ENCODE measurements at places on chromosomes 3 and 15.
A peak's percentile ranks its signal among the peaks of the same experiment; 100 is the strongest.

DNA sequence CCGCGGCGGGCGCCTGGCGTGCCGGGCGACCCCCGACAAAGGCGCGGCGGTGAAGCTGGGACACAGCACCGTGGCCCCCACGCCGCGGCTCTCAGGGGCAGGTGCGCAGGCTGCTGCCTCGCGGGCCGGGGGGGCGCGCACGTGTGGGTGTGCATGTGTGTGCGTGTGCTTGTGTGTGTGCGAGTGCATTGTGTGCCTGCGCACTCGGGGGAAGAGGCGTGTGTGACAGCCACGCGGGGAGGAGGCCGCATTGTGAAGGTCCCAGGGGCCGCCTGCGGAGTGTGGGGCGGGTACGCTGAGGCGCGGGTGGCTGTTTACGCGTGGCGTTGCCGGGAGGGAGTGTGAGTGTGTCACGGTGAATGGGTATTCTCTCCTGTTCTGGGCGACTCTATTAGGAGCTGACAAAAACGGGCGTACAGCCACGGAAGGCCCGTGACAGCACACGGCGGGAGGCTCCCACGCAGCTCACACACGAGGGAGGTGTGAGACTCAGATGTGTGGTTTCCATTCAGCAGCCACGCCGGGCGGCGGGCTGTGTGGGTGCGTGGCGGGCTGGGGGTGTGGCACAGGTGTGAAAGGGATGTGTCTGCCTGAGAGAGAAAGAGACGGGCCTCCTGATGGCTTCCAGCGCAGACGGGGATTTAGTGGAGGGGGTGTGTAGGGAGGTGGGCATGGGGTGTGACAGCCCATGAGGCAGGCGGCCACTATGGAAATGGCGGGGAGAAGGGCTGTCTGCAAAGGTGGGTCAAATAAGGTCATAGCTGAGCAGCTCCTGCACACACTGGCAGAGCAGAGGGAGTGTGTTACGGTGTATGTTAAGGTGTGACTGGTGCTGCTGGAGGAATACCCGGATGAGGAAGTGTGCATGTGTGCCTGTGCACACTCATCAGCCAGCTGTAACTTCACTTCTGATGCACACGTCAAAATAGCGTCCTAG, 750 bp downstream of the PODXL2 start:
- DNase-seq: peak; percentile 44

GRCh38 chr3:183044547-183045229, 54.6 kb downstream of the MCCC1 start:
- no peak for DNase-seq

- no peak for DNase-seq
These were observed 226.6 kb downstream of the ALCAM start for GRCh38 chr3:105593315-105593714.

DNA sequence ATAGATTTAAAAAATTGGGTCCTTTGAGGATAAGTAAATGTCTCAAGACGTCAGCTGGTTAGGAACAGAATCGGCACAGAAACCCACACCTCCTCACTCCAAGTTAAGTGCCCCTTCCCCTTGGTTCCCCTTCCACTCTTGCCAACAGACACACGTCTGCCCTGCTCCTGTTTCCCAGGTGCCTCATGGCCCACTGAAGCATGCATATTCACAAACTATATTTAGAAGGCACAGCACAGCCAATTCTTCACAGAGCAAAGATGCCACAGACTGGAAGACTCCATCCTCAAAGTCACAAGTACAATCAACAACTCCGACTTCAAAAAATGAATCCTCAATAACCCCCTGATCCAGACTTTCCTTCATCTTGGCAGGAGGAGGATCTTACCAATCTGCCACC, 295.4 kb upstream of the NR2F2 start:
- no peak for DNase-seq

- DNase-seq: no peak
These were observed 118.2 kb downstream of the KLF13 start for GRCh38 chr15:31444844-31445243.

GRCh38 chr3:53813229-53813628, 33.0 kb downstream of the CHDH start:
- no peak for DNase-seq

DNA sequence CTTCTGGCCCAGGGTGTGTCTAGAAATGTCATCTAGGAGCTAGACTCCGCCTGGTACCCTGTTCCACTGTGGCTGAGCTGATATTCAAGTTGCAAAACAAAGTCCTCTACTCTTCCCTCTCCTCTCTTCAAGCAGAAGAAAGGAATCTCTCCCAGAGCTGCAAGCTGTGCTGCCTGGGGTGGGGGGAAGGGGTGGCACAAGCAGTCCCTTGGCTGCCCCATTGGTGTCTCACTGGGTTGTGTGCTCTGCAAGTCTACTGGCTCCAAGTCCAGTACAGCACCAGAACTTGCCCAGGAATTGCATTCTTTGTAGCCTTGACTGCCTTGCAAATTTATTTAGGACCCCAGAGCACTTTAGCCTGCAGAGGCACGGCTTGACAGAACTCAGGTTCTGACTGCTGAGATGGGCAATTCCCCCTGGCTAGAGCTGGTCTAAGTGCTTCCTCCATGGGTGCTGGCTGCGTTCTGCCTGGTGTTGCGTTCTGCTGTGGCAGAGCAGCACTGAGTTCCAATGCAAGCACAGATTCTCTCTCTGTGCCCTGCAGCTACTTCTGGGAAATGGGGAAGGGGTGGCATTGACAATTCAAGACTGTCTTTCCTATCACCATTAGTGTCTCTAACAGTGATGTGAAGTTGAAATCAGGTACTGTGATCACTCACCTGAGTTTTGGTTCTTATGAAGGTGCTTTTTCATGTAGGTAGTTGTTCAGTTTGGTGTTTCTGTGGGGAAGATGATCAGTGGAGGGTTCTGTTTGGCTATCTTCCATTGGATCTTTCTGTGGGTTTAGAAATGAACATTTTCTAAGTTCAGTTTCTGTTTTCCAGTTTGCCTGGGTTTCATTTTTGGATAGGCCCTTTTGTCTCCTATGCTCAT, 39.5 kb downstream of the OXSR1 start:
- DNase-seq: no peak
